ENCODE measurements at places on chromosomes 5 and 9.

DNA sequence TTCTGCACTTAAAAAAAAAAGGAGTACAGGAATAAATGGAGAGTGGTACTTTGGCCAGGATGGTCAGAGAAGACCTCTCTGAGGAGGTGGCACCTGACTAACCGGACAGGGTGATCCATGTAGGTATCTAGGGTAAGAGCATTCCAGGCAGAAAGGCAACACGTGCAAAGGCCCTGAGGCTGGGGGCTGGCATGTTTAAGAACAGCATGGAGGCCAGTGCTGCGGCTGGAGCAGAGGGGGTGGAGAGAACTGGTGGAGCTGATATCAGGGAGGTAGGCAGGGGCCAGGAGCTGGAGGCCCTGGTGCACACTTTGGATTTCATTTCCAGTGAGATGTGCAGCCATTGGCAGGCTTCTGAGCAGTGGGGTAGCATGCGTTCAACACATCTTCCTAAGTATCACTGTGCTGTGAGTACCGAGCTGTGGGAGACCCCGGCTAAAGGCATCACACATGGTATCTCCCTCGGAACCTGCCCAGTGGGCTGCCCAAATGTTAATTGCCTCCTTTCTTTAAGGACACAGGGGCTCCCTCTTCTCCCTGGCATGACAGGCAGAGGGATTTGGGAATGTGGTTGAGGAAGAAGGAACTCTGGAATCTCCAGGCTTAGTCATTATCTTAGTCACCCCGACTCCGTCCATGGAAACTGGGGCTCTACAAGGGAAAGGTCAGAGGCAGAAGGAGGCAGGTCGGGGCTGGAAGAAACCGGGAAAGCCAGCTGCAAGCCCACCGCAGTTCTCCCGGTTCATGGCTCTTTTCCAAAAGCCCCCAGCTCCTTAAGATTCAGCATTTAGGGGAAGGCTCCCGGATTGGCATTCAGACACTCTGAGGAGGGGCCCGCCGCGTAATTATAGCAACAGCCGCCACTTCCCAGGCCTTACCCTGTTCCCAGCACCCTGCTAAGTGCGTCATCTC is 18.6 kb downstream of the SLC6A7 start:
- DNase-seq, result no peak

- DNase-seq, result no peak
Observed at GRCh38 chr5:41213340-41213739, at the start of gene C6. Gene C6 (minus strand): TSS chr5:41213532. CDS start chr5:41203230, 10,302 bp downstream.

DNA sequence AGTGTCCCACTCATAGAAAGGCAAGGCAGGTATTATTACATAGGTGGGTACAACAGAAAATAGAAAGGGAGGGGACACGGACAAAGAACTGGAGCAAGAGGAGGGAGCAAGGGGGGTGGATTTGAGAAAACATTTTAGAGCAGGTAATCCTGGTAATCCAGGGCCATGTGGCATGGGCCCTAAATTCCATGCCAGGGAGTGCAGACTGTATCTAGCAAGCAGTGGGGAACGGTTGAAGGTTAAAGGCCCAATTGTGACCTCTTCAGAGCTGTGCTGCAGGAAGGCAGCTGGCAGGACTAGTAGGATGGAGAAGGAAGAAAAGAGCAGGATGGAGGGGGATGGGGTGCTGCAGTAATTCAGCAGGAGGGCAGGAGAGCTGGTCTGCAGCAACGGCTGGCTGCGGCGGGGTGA is 75.2 kb downstream of the PDE6A start:
- peak; percentile 89 for DNase-seq

DNA sequence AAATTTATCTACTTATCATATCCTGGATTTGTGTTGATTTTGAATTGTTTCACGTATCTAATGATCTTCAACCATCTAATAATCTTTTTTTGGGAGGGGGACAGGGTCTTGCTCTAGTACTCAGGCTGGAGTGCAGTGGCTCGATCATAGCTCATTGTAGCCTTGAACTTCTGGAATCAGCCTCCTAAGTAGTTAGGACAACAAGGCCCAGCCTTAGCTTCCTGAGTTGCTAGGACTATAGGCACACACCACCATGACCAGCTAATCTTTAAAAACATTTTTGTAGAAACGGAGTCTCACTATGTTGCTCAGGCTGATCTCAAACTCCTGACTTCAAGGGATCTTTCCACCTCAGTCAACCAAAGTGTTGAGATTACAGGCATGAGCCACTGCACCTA is 34.6 kb downstream of the MRPS27 start:
- no peak for DNase-seq

GRCh38 chr9:90538566-90538965 is 104.1 kb downstream of the DIRAS2 start:
- DNase-seq, result no peak

DNA sequence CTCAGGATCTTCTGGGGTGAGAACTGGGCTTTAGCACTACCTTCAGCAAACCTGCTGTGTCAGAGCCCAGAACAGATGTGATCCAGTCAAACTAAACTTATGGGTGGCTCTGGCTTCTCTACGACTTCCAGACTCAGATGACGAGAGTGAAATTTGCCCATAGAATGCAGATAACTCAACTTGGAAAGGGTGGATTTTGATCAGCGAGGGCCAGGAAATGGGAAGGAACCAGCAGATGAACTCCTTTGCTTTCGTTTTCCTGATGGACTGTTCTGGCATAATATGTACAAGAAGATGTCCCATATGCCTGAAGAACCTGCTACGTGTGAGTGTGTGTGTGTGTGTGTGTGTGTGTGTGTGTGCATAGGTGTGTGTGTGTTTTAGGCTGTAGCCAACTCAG is 132.0 kb upstream of the MOCS2 start:
- DNase-seq, result no peak

- no peak for DNase-seq
Observed at GRCh38 chr9:130480673-130481072, 35.9 kb downstream of the ASS1 start.

DNA sequence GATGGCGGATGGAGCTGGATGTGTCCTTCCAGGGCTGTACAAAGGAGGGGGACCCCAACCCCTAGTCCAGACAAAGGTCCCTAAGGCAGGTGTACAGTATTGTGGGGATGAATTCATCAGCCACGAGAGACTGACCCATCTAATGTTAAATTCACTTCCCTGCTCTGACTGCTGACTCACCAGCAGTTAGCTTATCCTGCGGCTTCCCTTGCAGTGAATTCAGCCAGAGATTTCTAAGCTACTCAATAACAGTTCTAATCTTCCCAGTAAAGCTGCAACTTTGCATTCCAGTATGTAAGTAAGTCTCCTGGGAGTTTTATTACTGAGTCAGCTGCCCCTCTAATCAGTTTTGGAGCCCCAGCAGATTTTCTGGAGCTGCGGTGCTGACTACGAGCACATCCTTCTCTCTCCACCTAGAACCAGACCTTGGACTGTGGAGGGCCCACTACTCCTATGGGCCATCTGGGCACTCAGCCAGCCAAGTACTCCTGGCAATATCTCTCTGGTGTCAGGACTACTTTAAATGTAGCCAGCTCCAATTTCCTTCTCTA is 16.1 kb downstream of the B4GALT1 start:
- DNase-seq, result peak; percentile 67

DNA sequence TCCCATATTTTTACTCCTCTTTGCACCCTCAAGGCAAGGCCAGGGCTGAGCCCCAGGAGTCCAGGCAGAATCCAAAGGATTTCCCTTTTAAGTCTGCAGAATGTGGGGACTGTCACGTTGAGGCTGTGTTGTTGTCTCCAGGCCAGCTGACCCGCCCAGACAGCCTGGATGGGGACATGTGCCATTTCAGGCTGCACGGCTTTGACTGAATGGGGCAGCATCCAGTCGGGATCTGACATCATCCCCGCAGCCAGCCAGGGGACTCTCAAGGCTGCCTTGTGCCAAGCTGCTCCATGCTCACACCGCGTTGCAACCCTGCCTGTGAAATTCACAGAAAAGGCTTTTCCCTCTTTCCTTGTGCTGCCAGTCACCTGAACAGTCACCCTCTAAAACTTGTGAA is 2.2 kb upstream of the ZNF366 start:
- DNase-seq, result no peak

DNA sequence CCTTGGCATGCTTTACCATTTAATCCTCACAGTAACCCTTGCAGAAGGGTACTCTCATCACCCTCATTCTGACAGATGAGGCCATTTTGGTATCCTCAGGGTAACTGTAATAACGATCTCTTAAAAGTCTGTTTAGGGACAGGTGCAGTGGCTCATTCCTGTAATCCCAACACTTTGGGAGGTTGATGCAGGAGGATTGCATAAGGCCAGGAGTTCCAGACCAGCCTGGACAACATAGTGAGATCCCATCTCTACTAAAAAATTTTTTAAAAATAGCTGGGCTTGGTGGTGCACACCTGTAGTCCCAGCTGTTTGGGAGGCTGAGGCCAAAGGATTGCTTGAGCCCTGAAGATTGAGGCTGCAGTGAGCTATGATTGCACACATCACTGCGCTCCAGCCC is 31.8 kb downstream of the CSF1R start:
- DNase-seq, result no peak

GRCh38 chr9:137552022-137552768 is 516 bp downstream of the MRPL41 start:
- DNase-seq, result peak; percentile 37

DNA sequence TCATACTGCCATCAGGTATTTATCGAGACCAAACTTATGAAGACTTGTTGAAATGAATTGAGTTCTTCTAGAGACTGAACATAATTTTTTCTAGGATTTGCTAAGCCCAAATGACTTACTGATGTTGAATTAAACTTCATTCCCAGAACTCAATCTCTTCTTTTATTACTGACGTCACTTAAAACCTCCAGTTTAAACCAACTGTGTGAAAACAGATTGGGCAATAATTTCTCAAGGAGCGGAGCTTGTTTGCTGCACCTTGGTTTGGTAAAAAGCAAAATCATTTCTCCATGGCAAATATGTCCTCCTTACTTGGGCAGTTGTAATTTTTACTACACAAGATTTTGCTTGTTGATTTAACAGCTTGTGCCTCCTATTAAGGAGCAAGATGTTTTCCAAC is 37.4 kb downstream of the CFAP90 start:
- no peak for DNase-seq

- no peak for DNase-seq
Observed at GRCh38 chr5:36870399-36871040, 6.0 kb upstream of the NIPBL start.

DNA sequence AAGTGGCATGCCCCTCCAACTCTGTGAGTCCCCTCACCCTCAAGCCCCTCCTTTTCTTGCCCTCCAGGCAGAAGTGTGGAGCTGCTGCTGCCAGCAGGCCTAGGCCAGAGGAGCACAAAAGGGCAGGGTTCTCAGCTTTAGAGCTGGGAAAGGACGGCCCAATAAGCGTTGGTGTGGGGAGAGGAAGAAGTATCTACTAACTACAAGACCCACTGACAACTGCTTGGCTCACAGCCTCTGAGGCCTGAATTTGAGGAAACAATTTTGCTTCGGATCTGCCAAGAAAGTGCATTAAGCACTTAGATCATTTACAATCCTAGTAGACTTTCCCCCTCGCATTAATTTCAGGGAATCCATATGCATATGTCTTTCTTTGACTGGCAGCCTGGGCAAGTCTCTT is 179.4 kb downstream of the SNX18 start:
- no peak for DNase-seq

GRCh38 chr9:131144201-131144600 is 18.8 kb downstream of the NUP214 start:
- DNase-seq, result no peak

DNA sequence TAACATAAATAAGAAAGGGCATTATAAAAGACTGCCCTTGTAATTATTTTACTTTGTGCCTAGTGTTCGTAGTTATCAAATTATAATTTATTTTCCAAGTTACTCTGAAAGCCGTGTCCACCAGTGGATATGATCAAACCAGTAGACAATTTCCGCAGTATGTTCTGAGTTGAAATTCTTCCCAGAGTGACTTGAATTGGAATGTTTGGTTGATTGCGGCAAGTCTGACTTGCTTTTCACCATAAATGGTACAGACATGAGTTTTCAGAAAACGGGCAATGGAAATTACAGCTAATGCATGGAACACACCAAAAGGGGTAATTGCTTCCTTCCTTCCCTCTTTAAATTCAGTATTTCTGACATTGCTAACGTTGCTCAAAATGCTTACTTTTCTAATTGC is 56.6 kb downstream of the CHSY3 start:
- no peak for DNase-seq

DNA sequence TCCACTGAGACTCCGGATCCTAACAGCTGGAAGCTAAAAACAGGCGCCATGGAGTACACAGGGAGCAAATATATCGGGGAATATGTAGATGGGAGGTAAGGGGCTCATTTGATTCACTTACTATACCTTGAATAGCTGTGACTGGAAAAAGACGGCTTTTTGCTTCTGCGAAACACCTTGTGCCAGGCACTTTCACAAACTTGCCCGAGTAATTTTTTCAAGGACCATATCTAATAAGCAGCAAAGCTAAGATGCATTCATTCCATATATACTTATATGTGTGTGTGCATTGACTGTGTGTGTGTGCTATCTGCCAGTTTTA is 178 bp downstream of the MORN5 start:
- DNase-seq, result no peak

DNA sequence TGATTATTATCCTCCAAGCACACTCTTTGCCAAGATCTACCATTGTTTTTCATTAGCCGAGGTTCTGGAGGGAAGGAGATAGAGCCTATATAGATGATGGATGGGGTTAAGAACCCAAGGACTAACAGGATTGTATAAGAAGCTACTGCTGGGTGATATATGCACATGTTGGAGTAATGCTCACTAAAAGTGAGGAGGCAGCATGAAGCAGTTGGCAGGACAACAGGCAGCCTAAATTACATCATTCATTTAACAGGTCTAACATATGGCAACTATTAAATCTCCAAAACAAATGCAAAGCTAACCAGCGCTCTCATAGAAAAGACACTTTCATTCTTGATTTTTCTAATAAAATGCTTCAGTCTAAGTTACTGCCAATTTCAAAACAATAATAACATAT is 293.2 kb downstream of the EPB41L4A start:
- DNase-seq, result no peak

- DNase-seq, result peak; percentile 73
Observed at GRCh38 chr5:75049456-75050351, 2.7 kb downstream of the GCNT4 start.

- no peak for DNase-seq
Observed at GRCh38 chr9:13432904-13433303, 153.4 kb upstream of the MPDZ start.

DNA sequence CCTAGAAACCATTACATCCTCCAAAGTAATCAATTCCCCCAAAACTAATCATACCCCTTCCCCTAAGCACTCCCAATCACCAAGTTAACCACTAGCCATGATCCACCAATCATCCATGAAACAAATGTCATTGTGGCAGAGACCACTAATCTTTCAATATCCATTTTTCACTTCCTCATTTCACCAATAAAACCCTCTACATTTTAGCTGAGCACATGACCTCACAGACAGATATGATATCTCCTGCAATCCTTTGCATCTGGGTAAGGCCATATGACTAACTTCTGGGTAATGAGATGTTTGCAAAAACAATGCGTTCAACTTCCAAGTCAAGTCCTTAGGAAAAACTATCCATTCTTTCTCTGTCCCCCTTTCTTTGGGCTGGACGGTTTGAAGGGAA is 20.7 kb downstream of the OR2S2 start:
- no peak for DNase-seq
